GM19239 (cell line): ENCODE measurements at places on chromosomes 16 and 17.

DNA sequence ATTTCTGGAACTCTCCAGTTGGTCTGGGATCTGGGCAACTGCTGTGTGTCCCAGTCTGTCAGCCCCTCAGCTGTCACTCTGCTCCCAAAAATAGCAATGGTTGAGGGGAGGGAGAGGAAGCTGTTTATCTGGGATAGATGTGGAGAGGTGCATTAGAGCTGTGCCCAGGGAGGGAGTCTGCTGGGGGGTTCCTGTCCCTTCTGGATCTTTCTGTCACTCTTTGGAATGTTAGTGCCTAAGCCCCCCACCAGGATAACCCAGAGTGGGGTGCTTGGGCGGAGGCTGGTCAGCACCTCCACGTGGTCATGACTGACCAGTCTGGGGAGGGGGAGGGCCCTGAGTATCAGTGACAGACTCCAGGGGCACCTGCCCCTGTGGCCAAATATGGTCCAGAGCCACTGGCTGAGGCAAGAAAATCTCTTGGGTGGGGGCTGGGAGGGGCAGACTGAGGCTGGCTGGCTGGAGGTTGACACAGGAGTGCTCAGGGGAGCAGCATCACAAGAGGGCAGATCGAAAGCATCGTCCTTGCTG is at the start of gene UNC45B:
Gene UNC45B (plus strand): TSS at position 443 of the 531 bp plus-strand sequence. CDS start 447 bp downstream, outside the sequence.
- no peak for DNase-seq

GRCh38 chr16:23466162-23466885 is 13.3 kb upstream of the COG7 start:
- no peak for DNase-seq

DNA sequence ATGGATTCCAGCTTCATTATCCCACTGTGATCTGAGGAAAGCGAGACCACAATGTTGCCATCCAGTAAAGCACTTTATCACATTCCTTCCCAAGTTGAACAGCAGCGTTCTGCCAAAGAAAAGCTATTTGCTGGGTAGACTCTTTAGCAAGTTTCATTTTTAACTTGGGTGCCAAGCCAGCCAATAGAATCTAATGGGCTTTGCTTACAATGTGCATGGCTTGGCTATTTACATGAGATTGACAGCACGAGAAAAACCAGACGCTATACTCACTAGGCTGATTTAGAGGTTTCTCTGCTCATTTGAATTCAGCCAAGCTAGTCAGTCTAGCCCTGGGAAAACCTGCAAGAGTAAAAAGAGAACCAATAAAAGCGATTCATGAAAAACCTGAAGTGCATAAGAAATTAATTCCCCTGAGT is 108.9 kb downstream of the CDH13 start:
- DNase-seq: no peak

DNA sequence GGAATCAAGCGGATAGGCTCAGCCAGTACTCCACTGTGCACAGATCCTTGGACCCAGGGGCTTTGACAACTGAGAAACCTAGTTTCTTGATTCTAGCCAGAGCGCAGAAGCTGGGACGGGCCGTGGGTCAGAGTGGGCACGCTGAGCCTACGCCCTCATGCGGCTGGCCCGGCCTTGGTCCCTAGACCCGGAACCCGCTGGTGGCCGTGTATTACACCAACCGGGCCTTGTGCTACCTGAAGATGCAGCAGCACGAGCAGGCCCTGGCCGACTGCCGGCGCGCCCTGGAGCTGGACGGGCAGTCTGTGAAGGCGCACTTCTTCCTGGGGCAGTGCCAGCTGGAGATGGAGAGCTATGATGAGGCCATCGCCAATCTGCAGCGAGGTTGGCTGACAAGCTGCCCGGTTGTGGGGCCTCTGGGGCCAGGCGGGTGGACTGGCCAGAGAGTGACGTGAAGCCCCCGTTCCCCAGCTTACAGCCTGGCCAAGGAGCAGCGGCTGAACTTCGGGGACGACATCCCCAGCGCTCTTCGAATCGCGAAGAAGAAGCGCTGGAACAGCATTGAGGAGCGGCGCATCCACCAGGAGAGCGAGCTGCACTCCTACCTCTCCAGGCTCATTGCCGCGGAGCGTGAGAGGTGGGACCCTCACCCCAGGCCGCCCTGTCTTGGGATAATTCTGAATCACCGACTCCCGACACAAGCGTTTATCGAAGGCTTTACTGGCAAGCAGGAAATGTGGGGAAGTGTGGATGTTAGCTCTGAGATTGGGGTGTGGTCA is 946 bp downstream of the STUB1 start:
- no peak for DNase-seq
